ENCODE measurements at places on chromosomes 16 and 17.

DNA sequence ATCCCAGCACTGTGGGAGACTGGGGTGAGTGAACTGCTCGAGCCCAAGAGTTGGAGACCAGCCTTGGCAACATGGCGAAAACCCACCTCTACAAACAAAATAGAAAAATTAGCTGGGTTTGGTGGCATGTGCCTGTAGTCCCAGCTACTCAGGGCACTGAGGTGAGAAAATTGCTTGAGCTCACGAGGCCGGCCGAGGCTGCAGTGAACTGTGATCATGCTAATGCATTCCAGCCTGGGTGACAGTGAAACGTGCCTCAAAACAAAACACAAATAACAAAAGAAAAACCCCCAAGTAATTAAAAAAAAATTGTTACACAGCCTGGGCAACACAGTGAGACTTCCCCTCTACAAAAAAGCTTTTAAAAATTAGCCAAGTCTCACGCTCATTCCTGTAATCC, 5.0 kb downstream of the CCDC47 start:
- no peak for DNase-seq

- DNase-seq: no peak
These were observed 18.8 kb downstream of the XPO6 start for GRCh38 chr16:28192806-28193529.

DNA sequence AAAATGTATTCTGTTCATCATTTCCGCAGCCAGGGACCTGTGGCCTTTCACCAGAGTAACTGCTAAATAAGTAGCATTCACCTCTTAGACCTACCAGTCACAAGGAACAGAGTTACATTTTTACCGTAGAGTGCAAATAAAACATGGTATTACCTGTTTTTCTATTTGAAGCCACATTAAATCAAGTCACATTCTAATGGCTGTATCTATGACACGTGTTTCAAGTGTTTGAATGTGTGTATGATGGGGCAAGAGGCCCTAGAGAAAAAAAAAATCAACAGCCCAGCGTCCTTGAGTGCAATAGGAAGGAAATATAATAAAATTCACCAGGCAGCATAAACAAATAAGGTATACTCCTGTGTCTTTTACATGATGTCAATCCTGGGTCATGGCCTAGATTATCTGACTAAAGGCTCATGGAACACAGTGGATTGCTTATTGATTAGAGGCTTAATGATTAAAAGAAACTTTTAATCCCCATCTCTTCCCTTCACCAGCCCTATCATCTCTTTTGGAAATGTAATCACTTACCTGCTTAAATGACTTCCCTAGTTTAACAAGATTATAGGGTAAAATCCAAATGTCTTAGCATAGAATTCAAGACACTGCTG, 168.7 kb upstream of the CDH5 start:
- DNase-seq: no peak

GRCh38 chr17:64074704-64075426, 54.4 kb upstream of the ICAM2 start:
- DNase-seq: no peak

- DNase-seq: no peak
These were observed 45.6 kb upstream of the PIK3R6 start for GRCh38 chr17:8913091-8913490.

All from NCI-H2227 treated with DMSO at 0.1 percent for 48 hours (cell line).